ENCODE measurements at places on chromosomes 1 and 21.

DNA sequence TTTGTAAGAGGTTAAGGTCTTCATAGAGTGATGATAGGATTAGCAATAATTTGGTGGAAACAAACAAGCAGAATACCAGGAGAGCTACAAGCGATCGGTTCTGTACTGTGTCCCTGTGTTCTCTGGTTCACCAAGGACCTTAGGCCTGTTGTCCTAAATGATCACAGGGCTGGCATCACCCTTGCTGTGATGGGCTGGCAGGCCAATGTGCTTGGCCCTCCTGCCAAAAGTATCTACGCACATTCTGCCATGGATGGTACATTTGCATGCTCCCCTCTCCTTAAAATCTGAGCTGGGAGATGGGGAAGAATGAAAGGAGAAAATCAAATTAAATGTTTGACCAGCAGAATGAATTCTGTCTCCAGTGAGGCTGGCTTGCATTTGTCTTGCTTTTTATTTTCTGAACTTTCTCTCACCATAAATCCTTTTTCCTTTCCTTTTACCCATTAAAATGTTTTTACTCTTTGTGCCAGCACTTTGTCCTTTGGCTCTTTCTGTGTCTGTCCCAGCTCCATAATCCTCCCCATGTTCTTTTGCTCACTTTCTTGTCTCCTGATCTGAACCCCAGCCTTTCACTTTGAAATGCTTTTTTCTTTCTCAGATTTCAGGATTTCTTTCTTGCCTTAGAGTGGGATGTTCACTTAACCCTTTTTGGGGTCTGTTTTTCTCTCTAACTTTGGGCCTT, 51.7 kb downstream of the PBX1 start:
- no peak for DNase-seq

GRCh38 chr1:32702599-32703478, at the start of gene SYNC:
SYNC (minus strand) TSS chr1:32702770; CDS start chr1:32702660, 110 bp downstream.
- no peak for DNase-seq

DNA sequence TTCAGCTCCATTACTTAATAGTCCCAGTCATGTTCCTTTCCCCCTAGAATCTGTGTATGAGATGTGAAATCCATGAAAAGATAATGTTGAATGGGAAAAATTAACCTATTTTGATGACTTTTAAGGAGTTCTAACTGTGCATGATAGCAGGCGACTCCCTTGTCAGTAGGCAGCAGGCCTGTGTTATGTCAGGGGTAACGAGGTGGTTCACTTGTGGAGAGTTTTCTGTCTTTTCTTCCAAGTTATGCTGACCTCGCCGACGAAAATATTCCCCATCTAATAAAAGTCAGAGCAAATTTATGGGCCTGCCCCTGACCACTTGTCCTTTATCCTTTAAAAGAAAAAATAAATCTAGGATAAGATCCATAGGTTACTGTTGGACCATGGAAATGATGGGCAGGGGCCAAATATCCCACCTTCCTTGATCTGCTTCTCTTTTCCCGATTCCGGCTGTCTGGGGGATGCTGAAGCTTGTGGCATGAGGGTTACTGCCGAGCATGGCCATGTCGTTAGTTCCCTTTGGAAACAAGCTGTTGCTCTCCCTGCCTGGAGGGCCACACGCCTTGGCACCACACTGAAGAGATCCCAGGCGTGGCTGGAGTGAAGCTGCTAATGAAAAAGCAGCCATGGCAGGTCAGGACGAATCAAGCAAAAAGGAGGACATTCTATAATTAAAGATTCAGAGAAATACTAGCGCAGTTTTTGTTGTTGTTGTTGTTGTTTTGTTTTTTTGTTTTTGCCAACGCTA, 93.8 kb downstream of the ROR1 start:
- DNase-seq: no peak

DNA sequence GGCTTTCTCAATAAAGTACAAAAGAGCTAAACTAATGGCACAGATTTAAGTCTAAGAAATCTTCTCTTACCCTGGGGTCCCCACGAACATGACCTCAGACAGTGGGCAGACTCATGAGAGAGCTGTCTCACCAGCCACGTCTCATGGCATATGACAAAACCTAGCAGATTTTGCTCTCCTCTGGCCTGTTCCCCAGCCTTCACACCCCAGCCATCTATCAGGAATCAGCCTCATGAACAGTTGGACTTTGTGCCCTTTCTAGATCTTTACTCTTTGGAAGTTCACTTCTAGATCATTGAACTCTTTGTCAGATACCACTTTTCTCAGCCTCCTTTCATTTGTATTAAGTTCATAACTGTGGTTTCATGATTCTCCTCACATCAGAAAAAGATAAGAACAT, 14.2 kb upstream of the HSD3B1 start:
- DNase-seq: no peak

DNA sequence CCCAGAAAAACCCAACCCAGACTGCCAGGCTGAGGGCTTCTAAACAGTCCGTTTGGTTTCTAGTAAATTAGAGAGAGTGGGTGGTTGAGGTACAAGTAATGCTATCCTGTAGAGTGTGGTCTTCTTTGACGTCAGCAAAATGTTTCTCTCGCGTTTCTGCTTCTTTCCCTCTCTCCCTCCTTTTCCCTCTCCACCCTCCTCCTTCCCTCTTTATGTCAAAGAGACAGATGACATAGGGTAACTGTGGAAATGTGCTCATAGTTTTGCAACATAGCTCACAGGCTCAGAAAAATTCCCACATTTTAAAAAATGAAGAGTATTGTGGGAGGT, 158.3 kb downstream of the TOMM20 start:
- DNase-seq: no peak

- no peak for DNase-seq
Measured at GRCh38 chr1:240457203-240457602, 154.8 kb downstream of the GREM2 start.

- DNase-seq: no peak
Measured at GRCh38 chr21:36021251-36021837, 39.0 kb downstream of the SETD4 start.

GRCh38 chr1:55916907-55917306, 662.5 kb downstream of the PLPP3 start:
- no peak for DNase-seq

- no peak for DNase-seq
Measured at GRCh38 chr1:218401441-218401997, 56.4 kb downstream of the TGFB2 start.

DNA sequence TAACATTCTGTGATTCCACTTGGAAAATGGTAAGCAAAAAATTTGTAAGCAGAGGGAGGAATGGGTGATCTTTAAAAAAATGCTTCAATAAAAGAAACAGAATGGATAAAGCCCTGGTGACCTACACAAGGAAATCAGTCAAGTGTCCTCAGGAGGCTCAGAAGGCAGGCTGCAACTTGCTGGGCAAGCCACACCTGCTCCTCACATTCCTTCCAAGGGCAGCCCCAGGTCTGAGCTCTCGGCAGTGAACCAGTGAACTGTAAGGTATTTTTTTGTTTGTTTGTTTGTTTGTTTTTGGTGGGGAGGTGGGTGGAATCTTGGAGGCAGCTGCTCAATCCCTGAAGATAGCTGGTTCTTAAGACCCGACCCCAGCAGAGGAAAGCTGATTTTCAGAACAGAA, 4.4 kb downstream of the TACSTD2 start:
- DNase-seq: no peak

DNA sequence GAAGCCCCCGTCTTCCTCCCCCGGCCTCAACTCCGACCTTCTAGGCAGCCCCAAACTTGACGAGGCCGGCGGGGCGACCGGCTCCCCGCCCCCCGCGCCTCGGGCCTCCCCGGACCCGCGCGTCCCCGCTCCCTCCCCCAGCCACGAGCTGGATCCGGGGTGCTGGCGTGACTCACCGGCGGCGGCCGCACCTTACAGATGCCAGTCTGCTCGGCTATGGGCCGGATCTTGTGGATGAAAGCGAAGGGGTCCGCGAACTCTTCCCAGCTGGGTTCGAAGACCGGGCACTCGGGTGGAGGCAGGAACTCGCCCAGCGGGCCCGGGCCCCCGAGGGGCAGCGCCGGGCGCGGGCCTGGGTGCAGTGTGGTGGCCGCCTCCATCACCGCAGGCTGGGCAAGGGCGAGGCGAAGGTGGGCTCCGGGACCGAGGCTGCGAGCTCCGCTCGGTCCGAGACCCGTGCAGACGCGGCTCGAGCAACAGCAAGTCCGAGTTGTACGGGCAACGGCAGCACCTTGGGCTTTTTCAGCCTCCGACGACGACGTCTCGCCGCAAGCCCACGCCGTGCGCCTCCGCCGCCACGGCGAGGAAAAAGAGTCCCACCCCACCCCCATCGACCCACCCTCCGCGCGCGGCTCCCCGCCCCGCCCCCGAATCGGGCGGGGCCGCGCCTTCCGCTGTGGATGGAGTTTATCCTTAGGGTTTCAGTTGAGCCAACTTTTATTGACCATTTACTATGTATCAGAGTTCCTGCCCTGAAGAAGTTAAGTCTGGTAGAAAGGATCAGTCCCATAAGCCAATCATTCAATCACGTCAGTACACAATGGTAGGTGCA, at the start of gene KDM5B:
KDM5B (minus strand) TSS at position 496 of the 832 bp plus-strand sequence; CDS start at position 380, 116 bp downstream.
- peak; percentile 44 for DNase-seq

GRCh38 chr1:65147424-65148177, 402 bp upstream of the AK4 start:
- DNase-seq: no peak

- DNase-seq: no peak
Measured at GRCh38 chr1:64388336-64388735, 81.6 kb upstream of the CACHD1 start.

- no peak for DNase-seq
Measured at GRCh38 chr1:108533351-108534083, 26.4 kb upstream of the EEIG2 start.

GRCh38 chr1:210907251-210907805, 226.6 kb downstream of the KCNH1 start:
- no peak for DNase-seq

DNA sequence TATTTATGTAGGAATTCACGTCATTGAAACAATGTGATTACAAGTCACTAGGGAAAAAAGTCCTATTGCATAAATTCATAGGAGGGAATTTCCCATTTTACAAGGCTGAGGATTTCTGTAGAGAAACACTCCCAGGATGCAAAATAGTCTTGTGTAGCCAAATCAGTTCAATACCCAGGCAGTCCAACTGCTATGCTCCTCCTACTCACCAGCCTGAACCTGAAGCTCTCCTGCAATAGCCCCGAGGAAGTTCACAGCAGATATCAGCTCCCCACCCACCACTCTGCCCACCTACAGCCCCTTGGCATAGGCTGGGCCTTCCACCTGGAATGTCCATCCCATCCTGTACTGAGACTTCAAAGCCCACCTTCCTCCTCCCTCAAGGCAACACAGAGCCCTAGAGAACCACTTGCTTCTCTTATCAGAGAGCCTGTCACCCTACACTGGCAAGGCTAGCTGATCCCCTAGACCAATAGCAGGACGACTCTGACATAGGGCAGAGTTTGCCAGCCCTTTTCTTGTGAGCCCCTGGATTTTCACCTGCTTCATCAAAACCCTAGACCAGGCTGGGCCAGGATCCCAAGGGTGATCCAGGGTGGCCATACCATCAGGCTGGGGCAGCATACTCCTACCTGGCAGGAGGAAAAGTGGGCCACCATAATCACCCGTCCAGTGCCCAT, 1.5 kb downstream of the LSS start:
- DNase-seq: no peak
